ENCODE measurements at places on chromosomes 16 and 17.
A peak's percentile ranks its signal among the peaks of the same experiment; 100 is the strongest.

- DNase-seq = no peak
Measured at GRCh38 chr17:2935632-2936031, 127.8 kb downstream of the OR1D5 start.

GRCh38 chr17:71057448-71057847, 888.1 kb downstream of the KCNJ2 start:
- DNase-seq = no peak

GRCh38 chr17:28115046-28115445, 72.6 kb downstream of the NLK start:
- no peak for DNase-seq

DNA sequence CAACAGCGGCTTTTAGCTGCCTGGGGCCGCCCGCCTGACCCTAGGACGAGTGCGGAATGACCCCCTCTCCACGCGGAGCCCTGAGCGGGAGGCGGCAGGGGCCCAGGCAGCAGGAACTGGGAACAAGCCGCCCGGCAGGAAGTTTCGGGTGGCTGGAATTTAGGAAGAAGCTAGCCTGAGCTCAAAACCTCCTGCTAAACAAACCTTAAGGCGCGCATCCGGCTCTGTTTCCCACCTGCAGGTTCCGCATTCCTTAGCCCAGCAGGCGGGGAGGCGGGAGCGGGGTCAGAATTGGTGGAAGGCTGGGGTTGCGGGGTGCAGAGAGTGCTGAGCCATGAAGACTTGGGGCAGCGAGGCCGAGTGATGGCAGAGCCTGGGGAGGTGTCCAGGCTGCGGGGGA, 813.9 kb downstream of the KCNJ18 start:
- DNase-seq = no peak

GRCh38 chr16:58336332-58337089, 41.7 kb upstream of the PRSS54 start:
- peak; percentile 80 for DNase-seq

DNA sequence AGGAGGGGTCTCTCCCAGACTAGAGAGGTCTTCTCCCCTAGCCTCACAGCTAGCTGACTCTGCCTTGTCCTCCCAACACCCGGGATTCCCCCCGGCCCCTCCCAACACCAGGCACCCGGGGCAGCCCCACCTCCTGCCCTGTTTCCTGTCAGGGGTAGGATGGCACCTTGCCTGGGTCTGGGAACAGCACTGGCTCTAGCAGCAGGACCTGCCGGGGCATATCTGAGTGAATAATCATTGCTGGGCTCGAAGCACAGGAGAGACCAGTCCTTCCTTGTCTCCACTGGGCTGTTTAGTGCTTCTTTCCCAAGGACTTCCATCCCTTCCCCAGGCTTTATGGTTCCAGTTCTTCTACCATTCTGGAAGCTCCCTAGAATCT, 25.7 kb downstream of the MINK1 start:
- no peak for DNase-seq

GRCh38 chr17:57451643-57452042, 195.3 kb downstream of the MSI2 start:
- DNase-seq = no peak

DNA sequence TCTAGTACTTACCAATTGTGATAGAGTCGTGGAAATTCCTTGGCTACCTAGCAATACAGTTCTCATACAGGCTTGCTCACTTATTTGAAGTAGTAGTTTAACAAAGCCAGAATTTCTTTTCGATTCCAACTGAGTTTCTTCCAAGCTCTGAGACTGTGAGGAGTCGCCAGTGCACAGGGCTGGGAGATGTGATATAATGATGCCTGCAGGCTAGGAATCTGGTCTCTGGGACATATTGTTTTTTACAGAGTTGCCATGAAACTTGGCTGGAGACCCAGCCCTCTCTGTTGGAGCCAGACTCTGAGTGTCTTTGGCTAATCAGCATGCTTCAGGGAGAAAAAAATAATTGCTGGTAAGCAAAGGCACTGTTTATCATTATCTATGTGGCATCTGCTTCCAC, 698.8 kb upstream of the GOT2 start:
- no peak for DNase-seq

DNA sequence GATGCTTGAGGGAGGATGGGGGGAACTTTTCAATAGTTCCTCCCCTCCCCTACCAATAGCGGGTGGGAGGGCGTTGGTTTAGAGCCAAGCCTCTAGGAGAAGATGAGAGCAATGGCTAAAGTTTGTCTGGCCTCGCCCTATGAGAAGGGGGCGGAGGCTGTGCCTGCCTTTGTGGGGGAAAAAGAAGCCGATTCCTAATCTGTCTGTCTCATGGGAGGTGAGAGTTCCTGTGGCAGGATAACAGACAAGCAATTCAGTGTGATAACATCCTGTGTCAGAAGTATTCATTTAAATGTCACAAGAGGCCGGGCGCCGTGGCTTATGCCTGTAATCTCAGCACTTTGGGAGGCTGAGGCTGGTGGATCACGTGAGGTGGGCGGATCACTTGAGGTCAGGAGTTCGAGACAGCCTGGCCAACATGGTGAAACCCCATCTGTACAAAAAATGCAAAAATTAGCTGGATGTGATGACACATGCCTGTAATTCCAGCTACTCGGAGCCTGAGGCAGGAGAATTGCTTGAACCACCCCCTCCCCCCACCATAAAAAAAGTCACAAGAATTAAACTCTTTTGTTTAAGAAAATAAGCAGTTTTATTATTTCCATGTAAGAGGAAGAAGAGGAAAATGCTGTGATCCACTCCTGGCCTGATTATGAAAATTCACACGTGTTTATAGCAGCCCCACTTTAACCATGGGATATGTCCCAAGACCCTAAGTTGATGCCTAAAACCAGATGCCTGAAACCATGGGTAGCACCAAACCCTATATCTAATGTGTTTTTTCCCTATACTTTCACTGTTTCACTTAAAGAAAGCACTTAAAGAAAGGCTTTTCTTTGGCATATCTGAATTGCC, 1.7 kb downstream of the SLFN5 start:
- peak; percentile 68 for DNase-seq

DNA sequence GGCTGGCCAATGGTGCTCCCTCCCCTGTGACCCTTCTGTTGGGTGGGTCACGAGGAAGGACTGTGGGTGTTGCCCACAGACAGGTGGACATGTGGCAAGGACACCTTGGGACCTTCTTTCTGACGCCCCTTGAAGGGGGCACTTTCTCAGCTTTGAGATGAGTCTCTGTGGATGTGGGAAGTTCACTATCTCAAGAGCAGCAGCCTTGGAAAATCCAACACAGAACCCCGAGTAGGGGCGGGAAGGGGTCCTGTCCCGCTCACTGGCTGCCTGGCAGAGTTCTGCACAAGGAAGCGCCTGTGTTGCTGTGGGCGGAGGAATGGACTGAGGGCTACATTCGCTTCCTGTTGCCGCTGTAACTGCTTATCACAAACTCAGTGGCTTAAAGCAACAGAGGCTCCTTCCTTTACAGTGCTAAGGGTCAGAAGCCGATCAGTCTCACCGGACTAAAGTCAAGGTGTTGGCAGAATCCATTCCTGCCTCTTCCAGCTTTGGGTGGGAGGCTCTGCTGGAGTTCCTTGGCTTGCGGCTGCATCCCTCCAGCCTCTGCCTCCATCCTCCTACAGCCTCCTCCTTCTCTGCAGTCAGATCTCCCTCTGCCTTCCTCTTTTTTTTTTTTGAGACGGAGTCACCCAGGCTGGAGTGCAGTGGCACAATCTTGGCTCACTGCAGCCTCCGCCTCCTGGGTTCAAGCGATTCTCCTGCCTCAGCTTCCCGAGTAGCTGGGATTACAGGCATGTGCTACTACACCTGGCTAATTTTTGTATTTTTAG, 305.2 kb downstream of the SEC14L1 start:
- DNase-seq = no peak

DNA sequence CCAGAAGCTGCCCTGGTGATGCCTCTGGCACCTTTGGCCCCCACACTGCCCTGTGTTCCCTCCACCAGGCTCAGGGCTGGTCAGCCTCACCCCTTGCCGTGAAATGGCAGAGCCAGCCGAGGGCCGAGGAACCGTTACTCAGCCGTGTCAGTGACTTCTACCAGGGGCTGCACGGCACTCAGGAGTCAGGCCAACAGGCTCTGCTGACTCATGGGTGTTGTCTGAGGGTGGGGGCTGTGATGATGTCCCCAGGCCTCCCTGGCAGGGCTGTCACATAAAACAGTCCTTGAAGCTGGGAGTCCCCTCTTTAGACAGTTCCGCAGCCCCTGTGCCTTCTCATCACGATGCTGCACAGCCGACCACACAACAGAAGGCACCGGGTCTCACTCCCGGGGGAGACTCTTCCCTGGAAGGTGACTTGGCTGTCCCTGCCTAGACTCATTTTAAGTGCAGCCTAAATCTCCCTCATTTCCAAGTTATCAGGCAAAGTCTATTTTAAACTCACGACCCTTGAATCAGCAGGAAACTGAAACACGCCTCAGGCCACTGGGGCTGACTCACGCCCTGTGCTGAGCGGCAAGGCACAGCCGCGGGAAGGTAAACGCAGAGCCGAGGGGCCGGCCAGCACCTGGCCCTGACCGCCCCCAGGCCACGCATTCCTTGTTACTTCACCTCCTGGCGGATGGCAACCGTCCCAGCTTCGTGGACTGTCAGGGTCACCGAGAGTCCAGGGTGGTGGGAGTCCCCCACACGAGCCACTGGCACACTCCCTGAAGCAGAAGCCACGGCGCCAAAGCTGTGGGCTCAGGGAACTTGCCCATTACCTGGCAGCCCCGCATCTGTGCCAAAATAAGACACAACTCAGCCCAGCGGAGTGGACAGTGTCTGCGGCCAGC, 102.6 kb downstream of the ZNF778 start:
- peak; percentile 75 for DNase-seq

DNA sequence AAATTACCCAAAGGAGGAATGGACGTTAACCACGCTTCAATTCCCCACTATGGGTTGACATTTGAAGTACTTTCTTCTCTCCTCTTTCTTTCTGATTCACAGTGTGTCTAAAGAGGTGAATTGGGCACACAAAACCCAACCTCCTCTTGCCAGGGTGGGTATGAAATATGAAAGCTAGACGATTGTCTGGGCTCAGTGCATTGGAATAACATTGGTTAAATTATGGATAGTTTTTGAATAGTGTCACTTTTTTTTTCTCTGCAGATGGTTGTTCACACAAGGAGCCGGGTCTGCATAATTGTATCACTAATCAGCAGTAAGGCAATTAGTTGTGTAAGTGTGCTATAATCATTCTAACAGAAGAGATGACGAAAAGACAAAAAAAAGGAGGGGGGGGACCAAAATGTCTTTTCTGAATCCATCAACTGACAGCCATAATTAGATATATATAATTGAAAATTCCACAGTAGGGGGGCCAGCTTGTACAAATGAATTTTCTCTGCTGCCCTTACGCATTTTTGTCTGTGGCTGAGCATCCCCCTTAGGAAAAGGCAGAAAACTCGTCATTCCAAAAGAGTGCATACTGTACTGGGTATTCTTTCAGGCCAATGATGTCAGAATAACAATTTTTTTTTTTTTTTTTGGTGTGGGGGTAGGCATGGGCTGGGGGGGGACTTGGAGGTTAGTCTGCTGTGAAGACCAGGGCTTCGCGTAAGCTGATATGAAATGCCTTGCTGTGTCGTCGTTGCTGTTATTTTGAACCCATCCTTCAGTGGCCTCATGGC, 307.5 kb upstream of the SALL1 start:
- DNase-seq = no peak

- DNase-seq = no peak
Measured at GRCh38 chr17:75394332-75394918, 11.1 kb downstream of the GRB2 start.

Measured in GM20000 (cell line).